ENCODE measurements at places on chromosomes 1 and 21.

DNA sequence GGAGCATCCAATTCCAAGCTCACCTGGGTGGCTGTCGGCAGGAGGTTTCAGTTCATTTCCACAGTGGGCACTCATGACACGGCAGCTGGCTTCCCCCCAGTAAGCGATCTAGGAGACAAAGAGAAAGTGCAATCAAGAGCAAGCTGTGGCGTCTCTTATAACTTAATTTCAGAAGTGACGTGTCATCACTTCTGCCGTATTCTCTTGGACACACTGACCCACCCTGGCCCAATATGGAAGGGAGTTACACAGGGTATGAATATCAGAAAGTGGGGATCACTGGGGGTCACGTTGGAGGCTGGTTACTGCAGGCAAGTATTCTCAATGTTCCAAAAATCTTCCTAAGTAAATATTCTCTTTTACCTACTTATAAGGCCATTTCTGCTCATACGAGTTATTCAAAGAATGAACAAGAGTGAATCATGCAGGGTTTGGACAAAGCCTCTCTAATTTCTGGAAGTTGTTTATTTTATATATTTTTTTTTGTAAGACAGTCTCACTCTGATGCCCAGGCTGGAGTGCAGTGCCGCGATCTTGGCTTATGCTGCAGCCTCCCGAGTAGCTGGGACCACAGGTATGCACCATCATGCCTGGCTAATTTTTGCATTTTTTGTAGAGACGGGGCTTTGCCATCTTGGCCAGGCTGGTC lies 46.5 kb upstream of the GREM2 start:
- DNase-seq: no peak

- DNase-seq: no peak
Measured at GRCh38 chr1:165014753-165015152, 341.8 kb downstream of the LMX1A start.

DNA sequence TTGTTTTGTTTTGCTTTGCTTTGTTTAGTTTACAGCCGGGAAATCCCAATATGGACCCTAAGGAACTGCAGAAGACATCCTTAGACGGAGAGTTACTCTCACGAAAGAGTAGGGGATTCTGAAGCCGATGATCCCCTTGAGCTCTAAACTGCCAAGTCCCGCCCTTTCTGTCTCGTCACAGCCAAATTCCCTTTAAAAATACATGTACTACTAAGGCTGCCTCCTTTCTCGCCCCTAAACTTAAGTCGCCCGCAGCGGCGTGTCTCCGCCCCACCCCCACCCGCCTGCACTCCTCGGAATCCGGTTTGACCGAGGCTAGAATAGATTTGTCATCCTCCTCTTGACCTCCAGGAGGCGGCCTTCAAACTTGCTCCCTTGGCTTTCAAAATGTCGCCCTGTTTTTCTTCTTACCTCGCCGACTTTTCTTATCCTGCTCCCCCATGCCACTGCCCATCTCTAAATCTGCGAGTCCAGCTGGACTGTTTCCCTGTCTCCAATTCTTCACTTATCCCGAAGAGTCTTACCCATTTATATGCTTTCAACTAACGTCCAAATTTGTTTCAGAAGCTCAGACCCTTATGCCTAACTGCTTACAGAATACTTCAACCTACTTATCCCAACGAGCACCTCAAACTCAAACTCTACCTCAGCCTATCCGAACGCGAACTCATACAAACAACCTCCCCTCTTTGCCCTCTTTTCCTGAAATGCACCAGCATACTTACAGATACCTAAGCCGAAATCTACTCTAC lies 10.9 kb upstream of the BOLA1 start:
- DNase-seq: peak; percentile 87

GRCh38 chr1:59926381-59927123 lies at the start of gene CYP2J2:
Gene CYP2J2, minus strand, starts transcription at chr1:59926773. Its CDS starts 27 bp downstream, at chr1:59926746.
- peak; percentile 87 for DNase-seq

GRCh38 chr1:99658031-99658290 lies 12.0 kb downstream of the PALMD start:
- DNase-seq: no peak

DNA sequence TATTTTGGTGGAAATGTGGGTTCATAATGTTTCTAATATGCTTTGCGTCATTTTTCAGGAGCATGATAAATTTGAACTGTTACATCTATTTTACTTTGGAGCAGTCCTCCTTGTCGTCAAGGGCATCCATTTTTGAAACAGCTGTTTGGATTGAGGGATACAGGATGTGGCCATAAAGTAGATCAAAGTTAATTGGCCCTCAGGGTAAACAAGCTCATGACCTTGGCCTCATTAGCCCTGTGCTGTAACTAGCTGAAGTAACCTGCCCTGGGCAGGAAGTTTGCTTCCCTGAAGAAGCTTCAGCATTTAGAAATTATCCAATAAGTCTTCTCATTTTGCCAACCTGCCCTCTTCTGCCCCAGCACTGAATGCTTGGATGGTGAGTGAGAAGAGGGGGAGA lies 24.8 kb upstream of the RGL1 start:
- no peak for DNase-seq

- no peak for DNase-seq
Measured at GRCh38 chr1:243482141-243483022, 226.5 kb downstream of the SDCCAG8 start.

DNA sequence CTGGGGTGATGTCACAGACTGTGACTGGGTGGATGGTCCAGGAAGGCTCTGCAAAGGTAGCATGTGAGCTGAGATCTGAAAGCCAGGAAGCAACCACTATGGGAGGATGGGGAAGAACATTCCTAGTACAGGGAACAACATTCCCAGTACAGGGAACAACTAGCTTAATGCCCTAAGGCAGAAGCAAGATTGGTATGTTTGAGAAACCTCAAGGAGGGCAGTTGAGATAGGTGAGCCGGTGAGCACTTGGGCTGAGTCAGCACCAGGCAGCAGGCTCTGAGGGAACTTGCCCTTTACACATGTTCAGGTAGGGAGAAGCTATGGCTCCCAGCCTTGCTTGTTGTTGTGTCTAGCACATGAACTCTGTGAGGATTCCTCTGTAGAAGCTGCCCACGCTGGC lies 24.2 kb upstream of the CACNA1E start:
- no peak for DNase-seq

DNA sequence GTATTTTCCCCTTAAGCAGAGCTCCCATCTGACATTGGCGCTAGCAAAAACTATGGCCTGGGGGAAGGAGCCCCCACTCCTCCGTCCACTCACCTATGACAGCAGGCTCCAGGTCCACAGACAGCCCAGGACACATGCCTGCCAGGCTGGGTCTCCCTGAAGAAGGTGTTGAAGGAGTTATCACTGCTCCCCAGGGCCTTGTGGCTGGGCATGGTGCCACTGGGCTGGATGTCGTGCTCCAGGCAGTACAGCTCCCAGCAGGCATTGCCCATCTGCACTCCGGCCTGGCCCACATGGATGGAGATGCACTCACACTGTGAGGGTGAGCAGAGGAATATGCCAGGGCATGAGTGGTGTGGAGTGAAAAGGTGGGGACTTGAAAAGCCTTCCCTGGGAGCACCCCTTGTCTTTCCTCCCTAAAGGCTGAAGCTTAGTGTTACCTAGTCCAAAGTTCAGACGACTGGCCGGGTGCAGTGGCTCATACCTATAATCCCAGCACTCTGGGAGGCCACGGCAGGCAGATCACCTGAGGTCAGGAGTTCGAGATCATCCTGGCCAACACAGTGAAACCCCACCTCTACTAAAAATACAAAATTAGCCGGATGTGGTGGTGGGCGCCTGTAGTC lies 30.0 kb downstream of the RABIF start:
- DNase-seq: no peak

DNA sequence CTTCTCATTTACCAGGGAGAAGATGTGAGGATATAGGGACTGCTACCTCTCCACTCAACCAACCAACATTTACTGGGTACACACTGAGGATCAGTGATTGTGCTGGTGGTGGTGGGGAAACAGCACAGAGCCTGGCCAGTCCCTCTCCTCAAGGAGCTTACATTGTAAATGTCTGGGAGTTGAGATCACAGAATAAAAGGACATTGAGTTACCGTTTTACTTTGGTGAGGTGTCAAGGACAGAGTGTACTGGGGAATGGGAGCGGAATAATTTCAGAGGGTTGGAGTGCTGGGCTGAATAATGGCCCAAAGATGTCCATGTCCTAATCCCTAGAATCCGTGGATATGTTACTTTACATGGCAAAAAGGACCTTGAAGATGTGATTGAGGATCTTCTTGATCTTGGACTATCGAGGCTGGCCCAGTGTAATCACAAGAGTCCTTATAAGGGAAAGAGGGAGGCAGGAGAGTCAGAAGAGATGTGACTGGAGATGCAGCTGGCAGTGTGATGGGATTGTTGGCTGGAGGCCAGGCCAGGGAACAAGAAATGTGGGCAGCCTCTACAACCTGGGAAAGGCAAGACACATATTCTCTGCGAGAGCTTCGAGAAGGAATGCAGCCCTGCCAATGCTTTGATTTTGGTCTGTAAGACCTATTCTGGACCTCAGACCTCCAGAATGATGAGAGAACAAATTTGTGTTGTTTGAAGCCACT lies 26.6 kb upstream of the RWDD3 start:
- DNase-seq: no peak

- no peak for DNase-seq
Measured at GRCh38 chr1:200905411-200906052, 10.8 kb downstream of the INAVA start.

DNA sequence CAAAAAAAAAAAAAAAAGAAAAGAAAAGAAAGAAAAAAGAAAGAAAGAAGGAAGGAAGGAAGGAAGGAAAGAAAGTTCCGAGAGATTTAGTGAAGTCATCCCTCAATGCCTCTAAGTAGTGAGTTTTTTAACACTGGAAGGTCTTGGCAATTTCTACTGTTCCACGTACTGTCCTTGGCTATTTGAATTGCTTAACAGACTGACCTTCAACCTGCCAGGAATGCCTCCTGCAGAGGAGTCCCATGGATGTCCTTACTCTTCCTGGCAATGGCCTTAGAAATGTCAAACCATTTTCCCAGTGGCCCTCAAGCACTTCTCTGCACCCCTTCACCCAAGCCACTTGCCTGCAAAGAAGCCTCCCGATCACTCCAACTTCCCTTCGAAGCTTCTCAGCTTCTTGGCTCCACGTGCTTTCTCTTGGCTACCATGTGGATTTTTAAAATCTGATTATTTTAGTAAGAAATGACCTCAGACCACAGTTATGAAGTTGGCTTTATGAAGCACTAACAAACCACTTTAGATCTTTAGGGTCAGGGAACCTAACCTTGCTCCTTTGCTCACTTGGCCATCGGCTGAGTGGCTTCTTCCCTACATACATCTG lies 43.7 kb upstream of the ABCG1 start:
- DNase-seq: no peak

DNA sequence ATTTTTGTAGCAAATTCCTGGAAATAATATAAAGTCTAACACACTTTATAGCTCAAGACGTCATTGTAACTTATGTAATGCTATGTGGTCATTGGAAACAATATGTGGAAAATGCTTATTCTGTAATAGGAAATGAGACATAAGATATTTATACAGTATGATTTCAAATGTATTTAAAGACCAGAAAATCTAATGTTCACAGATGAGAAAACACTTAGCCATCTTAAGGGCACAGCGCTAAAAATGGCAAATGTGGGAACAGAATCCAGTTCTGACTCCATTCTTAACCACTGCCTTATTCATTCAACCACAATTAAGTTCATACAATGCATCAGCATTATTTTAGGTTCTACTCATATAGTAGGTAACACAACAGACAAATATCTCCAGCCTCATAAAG lies 12.5 kb downstream of the CSDE1 start:
- no peak for DNase-seq

DNA sequence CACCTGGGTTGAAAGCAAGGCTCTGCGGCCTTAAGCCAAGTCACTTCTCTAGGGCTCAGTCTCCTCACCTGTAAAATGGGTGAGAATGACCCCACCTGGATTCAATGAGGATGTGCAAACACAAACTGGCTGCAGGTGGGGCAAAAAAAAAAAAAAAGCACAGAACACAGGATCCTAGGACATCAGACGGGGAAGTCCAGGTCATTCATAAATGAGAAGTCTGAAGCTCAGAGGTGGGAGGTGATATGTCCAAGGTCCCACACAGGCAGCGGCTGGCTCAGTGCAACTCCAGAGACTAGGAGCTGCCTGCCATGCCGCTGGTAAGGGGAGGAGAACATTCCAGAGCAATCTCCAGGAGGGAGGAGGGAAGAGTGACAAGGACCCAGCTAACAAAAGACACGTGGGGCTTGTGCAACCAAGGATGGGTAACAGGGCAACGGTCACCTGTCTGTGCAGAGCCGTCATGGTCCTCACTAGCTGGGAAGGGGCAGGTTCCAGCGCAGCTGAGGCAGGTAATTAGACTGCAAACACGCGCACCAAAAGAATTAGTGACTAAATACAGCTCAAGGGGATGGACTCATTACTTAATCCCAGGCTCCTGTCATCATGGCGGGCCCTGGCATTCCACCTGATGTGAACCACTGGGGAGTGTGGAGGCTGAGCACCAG lies 19.5 kb downstream of the IFFO2 start:
- no peak for DNase-seq

DNA sequence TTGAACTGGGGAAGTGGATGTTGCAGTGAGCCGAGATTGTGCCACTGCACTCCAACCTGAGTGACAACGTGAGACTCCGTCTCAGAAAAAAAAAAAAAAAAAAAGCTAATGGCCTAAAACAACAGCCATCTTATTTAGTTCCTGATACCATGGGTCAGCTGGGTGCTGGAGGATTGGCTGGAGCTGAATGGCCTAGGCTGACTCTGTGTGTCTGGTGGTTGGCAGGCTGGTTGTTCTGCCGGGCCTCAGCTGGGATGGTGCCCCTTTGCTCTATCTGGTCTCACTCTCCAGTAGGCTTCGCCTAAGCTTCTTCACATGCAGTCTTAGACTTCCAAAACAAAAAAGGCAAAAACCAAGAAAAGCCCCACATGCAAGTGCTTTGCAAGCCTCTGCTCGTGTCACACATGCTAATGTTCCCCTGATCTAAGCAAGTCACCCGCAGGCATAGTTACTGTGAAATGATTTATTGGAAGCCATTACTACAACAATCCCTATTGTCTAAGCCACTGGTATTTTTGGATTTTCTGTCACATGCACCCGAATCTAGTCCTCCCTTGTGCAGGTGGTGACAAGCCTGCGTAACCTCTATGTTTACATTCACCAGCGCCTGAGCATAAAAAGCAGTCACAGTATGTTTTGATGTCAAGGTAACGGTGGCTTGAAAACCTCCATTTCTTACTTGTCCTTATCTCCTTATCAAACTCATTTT lies 39.6 kb upstream of the KANK4 start:
- no peak for DNase-seq

DNA sequence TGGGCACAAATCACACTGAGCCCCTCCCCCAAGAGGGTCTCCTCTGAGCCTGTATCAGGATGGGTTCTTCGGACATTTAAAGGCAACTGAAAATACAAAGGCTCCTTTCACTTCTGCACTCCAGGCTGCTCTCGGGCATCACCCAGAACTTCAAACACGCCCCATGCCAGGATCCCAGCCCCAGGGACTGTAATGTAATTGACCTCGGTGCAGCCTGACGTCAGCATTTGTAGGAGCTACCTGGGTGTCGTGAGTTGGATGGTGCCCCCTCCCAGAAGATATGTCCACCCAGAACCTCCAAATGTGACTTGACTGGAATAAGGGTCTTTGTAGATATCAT lies 95.2 kb downstream of the PSMG1 start:
- DNase-seq: no peak

- no peak for DNase-seq
Measured at GRCh38 chr1:61487801-61488200, 237.1 kb downstream of the TM2D1 start.

All from globus pallidus (tissue), 1 donor.